Midbrain (tissue), 1 donor: ENCODE measurements at places on chromosomes 12 and 14.
A peak's percentile ranks its signal among the peaks of the same experiment; 100 is the strongest.

DNA sequence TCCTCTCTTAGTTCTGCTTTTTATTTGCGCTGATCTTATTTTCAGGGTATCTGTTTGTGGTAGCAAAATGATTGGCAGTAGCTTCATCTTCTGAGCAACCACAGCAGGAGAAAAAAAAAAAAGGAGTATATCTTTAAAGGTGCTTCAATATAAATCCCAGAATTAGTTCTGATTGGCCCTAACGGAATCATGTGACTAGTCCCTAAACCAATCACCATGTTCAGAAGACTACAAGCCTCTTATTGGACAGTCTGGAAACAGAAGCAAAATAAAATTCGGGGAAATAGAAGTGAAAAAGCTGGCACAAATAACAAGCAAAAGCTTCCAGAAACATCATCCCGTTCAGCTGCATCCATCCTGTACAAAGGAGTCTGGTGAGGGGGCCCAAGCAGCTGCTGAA is 49.9 kb upstream of the PTPRO start:
- no peak for DNase-seq

GRCh38 chr12:52313461-52313860 is 7.7 kb downstream of the KRT83 start:
- no peak for DNase-seq

GRCh38 chr14:61458766-61459165 is 137.4 kb downstream of the PRKCH start:
- DNase-seq = no peak

GRCh38 chr12:57793920-57794319 is 11.3 kb downstream of the TSFM start:
- no peak for DNase-seq

DNA sequence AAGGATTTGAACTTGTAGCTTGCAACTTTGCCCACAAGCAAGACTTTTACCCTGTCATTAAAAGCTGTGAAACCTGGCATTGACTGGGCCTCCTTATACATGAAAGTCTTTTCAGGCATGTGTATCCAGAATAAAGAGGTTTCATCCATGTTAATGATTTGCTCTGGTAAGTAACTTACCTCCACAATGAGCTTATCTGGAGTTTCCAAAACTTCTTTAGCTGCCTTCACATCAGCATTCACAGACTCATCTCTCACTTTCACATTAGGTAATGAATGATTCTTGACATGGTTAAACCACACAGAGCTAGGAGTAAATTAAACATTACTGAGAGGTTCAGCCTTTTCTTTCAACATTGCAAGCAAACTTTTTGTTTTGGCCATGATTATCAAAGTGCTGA is 234.4 kb upstream of the CLEC14A start:
- no peak for DNase-seq

DNA sequence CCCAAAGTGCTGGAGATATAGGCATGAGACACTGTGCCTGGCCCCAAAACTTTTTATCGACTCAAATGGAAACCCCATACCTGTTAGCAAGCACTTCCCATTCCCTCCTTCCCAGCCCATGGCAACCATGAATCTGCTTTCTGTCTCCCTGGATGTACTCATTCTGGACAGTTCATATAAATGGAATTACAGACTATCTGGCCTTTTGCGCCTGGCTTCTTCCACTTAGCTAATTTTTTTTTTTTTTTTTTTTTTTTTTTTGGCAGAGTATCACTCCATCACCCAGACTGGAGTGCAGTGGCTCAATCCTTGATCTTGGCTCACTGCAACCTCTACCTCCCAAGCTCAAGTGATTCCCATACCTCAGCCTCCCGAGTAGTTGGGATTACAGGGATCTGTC is 134.5 kb upstream of the MED13L start:
- no peak for DNase-seq

- no peak for DNase-seq
These were observed 247.1 kb downstream of the MSRB3 start for GRCh38 chr12:65525491-65526141.

DNA sequence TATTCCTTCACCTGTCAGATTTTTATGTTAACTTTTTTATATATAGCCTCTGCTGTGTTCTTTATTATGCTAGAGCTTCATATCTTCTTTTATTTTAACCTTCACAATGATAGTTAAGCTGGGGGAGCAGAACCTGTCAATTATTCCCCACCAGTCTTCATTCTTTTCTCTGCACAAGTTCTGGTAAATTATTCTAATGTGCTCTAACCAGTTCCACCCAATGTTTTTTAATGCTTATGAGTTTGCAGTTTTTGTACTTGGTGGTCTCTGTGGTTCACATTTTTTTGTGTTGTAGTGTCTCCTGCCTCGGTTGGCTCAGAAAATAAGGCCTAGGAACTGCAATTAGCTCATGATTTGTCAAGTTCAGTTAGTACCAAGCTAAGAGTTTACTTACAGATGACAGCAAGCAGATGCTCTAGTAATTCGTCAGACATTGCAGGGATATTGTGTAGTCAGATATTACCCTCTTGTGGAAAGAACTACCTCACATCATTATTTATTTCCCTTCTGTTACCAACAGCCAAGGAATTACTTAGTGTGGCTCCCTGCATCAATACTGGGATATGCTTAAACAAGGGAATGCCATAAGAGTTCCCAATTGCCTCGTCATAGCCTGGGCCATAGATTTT is 14.5 kb downstream of the DYRK2 start:
- DNase-seq = no peak

DNA sequence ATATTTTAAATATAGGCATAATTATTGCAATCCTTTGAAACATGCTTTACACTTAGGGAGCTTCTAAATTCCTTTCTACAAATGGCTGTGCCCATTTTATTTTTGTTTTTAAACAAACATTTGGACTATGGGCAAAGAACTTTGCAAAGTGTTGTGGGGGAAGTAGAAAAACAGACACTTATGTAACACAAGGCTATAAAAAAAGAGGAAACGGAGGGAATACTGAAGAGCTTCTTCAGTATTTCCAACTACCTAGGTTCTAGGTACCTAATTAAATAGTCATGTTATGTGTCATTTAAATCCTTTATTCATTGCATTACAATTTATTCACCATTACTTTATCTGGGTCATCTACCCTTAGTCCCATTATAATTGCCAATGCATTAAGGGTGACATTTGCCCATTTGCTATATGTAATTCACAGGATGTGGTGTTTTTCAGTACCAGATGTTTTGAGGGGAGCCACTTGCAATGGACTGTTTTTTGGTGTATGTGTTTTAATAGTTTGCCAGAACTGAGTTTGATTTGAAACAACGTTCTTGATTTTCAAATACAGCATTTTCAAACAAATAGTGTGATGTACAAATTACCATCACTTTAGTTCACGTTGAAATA is 1.5 kb upstream of the MSRB3 start:
- DNase-seq = no peak

- DNase-seq = no peak
These were observed 112.9 kb downstream of the HMGA2 start for GRCh38 chr12:65937161-65937641.

- DNase-seq = no peak
These were observed 4.7 kb downstream of the MAP3K9 start for GRCh38 chr14:70804556-70805162.

- DNase-seq = peak; percentile 75
These were observed 60.9 kb upstream of the OR4E1 start for GRCh38 chr14:21734457-21735074.

GRCh38 chr12:109741286-109741969 is 27.8 kb downstream of the FAM222A start:
- DNase-seq = no peak

GRCh38 chr14:31441273-31442111 is 15.8 kb downstream of the DTD2 start:
- no peak for DNase-seq

- peak; percentile 80 for DNase-seq
These were observed 101.0 kb upstream of the GZMB start for GRCh38 chr14:24734917-24735500.

- DNase-seq = peak; percentile 3
These were observed 35.3 kb downstream of the MIPOL1 start for GRCh38 chr14:37232907-37233481.
